ENCODE measurements at places on chromosomes 11 and 22.
A peak's percentile ranks its signal among the peaks of the same experiment; 100 is the strongest.

DNA sequence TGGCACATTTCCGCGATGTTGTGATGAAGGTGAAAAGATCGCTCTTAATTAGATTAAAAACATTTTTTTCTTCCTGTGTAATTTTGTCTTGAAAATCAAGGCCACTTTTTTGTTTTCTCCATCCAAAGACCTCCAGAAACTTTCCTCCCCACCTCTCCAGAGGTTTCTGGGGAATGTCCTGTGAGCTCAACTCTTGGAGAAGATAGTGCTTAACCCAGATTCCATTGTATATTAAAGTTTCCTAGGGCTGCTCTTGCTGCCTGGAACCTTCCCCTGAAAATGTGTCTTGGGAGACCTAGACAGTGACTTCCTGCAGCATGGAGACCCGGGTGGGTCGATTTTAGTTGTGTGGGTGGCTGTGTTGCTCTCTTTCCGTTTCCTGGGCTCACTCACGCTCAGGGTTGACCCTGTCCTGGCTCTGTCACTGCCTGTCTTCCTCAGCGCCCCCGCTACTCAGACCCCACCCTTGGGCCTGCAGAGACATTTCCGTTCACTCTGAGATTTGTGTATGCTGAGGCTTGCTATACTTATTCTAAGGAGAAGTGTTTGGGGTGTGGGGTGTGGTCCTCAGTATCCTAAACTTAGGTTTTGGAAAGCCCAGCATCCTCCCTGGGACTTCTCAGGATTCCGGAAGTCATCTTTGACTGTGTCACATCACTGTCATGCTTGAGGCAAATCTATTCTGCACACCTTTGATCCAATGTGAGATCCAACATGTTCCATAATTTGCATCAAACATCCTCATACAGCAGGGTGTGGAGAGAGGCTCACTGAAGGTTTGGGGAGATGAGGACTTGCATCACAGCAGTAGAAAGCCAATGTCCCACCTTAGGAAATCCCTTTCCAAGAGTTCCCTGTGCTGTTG, 47.2 kb downstream of the KCNQ1OT1 start:
- DNase-seq: no peak

DNA sequence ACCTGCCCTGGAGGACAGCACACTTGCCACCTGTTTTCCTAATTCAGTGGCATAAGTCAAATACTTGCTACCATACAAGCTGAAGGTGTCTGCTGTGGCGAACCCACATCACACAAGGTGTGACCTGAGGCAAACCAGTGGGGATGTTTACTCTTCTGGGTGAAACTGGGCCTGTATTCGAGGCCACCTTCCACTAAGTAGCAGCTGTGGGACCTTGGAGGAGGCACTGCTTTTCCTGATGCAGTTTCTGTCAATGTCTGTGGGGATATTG, 927.4 kb downstream of the BRD1 start:
- DNase-seq: no peak

- DNase-seq: peak; percentile 82
These were observed 16.5 kb upstream of the OR5B21 start for GRCh38 chr11:58524232-58525036.

DNA sequence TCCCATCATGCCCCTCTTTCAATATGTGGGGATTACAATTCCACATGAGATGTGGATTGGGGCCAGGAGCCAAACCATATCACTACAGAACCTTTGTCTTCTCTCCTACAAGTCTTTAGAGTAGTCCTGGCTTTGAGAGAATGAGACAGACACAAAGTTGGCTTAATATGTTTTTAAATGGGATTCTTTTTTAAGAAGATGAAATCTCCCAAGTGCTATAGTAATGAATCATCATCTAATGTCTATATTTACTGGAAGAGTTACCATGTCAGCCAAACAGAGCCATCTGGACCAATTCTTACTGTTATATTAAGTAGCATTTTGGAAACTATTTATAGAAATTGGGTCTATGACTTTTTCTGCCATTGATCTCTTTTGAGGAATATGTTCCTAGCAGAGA, 38.1 kb upstream of the CARD18 start:
- DNase-seq: no peak

DNA sequence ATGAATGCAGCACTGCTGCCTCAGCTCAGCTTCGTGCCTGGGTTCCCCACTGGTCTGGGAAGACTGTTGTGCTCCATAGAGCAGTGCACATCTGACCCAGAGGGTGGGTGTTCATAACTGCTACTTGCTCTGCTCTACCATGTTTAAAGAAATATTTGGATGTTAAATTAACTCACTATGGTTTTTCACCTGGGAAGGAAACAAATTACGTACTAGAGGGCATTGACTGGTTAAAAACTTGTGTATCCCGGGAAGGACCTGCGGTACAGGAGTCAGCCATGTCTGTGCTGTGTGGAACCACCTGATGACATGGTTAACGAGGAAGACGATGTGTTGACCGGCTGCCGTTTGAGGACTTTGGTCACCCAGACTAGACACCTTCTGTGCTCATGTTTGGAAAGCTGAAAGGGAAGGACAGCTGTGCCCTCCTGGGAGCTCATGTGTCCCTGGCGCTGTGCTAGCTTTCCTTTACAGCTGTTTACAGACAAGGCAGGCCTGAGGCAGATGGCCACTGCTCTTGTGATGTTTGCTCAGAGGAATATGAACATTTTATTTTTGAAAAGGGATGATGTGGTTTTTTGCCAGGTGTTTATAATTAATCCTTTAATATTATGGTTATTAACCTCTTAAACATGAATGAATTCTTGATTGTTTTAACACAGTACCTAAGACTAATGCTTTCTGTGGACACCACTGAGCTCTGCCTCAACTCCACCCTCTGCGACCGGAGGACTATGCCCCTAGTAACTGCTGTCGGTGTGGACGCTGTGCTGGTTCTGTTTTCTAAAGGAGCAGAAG, 14.3 kb upstream of the AIFM3 start:
- DNase-seq: no peak

DNA sequence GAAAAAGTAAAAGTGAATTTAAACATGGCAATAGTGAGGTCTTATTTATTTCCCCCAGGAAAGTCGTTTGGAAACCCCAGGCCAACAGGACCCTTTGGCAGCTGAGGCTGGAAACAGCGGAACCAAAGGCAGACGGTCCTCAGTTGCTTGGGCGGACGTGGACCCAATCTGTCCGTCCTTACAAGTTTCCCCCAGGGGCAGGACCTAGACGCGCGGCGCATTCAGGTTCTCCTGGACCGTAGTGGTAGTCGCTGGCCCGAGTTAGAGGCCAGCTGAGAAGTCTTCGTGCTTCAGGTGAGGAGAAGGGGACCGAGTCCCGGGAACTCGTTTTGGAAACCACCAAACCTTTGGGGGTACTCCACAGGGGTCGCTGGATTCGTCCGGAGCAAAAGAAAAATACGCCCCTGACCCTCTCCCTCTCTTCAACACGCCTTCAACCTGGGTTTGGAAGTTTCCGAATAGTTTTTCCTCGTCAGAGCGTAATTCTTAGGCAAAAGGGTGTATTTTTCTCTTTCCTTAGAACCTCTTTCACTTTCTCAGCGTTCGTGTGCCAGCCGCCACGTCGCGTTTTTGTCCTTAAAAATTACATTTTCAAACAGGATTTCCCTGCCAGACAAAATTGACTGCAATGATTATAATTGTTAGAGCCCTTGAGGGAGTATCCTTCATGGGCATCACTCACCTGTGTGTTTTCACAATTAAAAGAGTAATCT, 2.1 kb downstream of the METTL15 start:
- peak; percentile 83 for DNase-seq

- DNase-seq: no peak
These were observed 56.9 kb downstream of the SLC35F2 start for GRCh38 chr11:107801641-107802040.

GRCh38 chr11:105000167-105000566, 22.8 kb downstream of the CASP5 start:
- DNase-seq: peak; percentile 11

- no peak for DNase-seq
These were observed 59.6 kb downstream of the MAPK1 start for GRCh38 chr22:21807544-21808529.

GRCh38 chr11:128536506-128536905, 50.9 kb downstream of the ETS1 start:
- no peak for DNase-seq

DNA sequence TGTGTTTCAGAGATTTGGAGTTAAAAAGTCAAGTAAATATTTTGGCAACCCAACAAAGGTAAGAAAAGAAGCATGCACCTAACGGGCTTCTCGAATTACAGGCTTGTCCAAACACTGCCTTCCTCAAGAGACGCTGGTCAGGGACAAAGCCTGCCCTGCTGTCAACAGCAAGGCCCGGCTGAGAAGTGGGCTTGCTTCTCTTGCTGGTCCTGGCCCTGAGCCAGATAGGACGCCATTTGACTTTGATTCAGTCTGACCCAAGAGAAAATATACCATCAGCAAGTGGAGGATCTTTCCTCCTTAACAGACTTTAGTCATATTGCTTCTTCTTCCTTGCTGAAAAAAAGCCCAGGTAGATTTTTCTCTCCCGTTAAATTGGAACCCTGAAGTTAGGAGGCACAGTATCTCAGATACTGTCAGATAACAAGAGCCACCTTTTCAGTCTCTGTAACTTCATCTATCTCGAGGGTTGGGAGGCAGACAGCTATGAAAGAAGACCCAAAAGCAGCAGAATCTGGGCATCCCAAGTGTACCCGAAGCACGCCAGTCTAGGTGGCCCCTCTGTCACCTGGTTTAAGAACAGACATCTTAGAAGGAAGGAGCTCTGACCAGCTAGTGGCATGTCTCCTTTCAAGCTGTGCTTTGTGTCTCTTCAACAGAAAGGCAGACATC, 57.5 kb downstream of the C22orf31 start:
- DNase-seq: no peak

DNA sequence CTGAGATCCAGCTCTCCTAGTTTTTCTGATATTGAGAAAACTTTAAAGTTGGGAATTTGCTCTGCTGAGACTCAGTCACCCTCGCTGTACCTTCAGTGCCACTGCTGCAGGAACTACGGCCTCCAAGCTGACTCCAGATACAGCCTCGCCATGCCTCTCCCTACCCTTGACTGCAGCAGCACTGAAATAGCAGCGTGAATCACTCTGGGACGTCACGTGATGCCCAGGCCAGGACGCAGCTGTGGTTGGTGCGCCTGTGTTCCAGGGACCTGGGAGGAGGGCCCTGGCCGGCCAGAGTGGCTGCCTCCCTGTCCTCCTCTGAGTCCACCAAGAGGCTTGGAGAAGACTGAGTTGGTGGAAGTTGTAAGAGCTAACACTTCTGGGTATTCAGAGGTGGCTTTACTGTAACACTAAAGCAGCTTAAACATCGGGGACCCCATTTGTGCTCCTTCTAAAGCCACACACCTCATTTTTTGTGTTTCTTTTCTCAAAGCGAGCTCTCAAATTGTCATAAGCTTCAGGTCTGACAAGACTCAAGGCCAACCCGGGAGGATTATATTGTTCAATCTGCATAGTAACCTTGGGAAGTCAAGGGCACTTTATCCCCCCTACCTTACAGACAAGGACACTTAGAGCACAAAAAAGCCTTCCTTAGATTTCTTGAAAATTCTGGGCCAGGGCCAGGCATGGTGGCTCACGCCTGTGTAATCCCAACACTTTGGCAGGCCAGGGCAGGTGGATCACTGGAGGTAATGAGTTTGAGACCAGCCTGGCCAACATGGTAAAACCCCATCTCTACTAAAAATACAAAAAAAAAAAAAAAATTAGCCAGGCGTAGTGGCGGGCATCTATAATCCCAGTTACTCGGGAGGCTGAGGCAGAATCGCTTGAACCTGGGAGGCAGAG, 4.2 kb upstream of the STIP1 start:
- peak; percentile 93 for DNase-seq

DNA sequence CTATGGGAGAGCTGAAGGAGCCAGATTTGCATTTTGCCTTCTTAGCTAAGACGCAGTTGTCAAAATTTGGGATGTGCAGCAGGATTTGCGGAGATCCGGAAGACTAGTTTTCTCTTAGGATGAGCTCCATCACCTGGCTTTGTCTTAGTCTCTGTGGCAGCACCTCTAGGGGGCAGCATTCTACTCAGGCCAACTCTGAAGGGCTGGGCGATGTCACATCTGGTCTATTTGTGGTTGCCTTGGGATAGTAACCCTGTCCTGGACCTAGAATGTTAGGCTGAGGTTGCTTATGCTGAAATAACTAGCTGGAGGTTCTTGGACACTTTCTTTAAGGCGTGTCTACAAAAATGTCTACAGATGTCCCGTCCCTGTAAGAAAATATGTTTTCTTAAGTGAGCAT, 116.2 kb downstream of the FAT3 start:
- DNase-seq: no peak

DNA sequence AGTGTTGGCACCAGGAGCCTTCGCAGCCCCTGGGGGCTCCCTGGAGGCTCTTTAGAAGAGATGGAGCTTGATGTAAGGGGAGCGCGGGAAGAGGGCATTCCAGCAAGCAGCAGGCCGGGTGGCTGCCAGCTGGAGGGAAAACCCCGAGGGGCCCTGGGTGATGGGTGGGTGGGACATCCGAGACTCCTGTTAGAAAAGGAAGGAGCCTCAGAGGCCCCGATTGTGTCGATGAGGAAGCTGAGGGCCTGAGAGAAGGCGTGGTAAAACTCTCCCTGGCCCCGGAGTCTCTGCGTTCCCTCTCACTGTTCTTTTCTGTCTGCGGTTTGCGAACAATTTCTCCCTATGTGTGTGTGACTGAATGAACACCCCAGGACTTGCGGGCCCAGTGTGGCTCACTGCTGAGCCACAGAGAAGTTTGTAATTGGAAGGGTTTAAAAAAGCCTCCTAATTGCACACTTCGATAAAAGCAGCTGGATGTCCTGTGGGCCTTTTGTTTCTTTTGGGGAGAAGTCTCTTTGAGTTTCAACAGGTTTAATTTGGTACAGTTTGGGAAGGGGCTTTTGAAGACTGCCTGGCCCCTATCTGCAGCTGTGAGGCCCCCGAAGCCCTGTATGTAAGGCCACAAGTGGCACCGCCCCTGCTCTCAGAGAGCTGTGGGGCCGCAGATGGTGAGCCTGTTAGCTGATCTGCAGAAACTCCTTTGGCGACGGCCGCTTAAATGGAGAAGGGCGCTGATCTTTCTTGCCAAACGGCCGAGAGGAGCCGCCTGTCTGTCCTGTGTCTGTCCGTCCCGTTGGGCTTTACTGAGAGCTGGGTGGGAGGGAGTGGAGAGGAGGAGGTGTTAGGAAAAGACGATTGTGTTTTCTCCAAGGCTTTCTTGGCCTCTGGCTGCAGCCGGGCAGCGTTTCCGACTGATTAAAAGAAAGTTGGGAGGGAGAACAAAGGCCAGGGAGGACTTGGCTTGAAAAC, 2.0 kb downstream of the FBLN1 start:
- DNase-seq: peak; percentile 37

- DNase-seq: no peak
These were observed 168.7 kb downstream of the WT1 start for GRCh38 chr11:32266601-32267000.

DNA sequence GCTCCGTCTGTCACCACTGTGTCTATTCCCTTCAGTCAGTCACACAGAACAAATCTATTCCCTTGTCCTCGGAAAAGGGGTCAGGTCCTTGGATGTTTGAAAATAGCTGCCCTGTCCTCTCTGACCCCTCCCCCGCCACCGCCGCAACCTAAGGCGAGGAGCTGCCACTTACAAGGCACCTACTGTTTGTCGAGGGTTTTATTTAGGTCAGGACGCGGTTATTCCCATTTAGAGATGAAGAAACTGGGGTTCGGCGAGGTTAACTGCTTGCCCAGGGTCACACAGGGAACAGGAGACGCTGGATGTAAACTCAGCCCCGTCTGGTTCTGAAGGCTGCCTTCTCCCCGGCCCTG, 1468.1 kb downstream of the BRD1 start:
- no peak for DNase-seq

- DNase-seq: no peak
These were observed 877.3 kb downstream of the BRD1 start for GRCh38 chr22:48950151-48950915.
